ENCODE measurements at places on chromosomes 5 and 9.

DNA sequence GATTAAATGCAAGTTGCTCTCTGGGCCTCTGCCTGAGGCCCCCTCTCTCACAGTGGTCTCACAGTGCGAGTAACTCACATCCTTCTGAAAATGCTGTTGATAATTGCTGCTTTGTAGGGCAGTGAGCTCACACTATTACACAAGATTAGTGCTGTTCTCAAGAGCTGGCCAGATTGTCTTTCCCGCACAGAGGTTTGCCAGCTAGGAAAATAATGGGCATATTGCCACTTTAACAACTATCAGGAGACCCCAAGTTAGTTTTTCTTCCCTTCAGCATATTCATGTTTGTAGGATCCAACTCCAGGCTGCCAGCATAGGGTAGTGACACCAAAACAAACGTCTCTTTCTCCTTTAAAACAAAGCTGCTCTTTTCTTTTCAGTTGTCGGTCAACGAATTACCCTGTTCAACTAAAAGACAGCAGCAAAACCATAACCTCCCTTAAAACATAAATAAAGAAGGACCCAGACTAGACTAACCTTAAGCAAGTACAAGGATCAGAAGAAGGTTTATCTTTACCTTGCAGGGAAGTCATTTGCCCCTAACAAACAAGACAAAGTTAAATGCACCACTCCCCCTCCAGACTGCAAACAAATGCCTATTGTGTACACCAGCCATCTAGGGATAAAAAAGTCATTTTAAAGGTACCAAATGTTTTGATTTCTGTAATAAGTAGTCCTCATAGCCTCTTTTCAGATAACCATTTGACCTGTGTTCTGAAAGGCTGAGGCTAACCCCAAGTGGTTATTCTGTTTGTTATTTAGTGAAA, 91.4 kb downstream of the VCAN start:
- no peak for DNase-seq

DNA sequence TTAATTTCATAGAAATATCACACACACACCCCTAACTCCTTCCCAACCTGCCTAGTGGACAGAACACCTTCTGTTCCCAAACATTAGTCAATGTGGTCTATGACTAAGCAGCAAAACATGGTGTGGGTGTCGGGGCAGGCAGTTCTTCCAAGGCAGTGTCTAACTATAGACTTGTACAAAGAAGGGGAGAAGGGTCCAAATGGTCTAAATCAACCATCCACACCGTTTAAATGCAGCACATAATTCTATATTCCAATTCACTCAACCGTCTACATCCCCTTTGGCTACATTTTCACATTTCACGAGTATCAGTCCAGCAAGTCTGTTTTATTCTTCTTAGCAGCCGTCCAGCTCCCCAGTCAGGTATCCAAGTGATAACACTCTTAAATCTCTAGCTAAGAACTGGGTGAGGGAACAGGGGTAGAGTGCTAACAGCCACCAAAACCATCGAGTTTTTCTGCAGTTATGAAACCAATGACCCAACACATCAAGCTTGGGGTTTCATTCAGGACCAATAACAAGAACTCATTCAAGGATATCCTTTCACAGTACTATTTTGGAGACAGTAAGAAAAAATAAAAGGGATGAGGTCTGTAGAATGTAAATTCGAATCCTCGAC, 3.3 kb downstream of the ZNF608 start:
- no peak for DNase-seq

GRCh38 chr5:56316299-56316994, 83.3 kb upstream of the ANKRD55 start:
- no peak for DNase-seq

DNA sequence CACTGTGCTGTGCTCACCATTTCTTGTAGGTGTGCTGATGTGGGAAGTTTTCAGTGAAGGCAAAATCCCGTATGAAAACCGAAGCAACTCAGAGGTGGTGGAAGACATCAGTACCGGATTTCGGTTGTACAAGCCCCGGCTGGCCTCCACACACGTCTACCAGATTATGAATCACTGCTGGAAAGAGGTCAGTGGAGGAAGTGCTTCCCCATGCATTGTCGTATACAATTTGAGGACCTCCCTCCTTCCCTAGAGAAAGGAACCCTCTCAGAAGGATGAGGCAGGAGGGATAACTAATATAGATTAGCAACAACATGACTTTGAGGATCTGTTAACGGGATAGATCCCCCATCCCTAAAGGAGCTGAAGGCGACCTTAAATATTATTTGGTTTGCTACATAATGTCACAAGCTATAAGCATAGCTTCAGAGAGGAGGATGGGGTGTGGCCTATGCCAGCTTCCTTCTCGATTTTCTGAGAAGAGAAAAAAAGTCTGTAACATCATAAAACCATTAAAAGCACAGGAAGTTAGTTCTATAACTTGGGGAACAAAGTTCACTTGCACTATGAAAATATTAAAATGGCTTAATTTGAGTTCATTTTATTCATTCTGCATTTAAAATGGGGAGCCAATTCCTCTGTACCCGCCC, 17.0 kb upstream of the CYFIP2 start:
- DNase-seq: no peak

DNA sequence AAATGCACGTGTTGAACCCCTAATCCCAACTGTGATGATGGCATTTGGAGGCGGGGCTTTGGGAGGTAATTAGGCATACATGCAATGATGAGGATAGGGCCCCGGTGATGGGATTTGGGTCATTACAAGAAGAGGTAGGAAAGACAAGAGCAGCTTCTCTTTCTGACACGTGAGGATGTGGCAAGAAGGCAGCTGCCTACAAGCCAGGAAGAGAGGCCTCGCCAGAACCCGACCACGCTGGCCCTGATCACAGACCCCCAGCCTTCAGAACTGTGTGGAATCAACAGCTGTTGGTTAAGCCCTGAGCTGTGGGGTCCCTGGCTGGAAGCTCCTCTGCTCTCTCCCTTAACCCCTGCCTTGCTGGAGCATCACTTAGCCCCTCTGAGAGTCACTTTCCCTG, 57.5 kb downstream of the COL23A1 start:
- no peak for DNase-seq

GRCh38 chr5:146273109-146273508, 65.5 kb upstream of the POU4F3 start:
- no peak for DNase-seq

GRCh38 chr9:127445851-127446712, 5.1 kb downstream of the RPL12 start:
- DNase-seq: no peak

DNA sequence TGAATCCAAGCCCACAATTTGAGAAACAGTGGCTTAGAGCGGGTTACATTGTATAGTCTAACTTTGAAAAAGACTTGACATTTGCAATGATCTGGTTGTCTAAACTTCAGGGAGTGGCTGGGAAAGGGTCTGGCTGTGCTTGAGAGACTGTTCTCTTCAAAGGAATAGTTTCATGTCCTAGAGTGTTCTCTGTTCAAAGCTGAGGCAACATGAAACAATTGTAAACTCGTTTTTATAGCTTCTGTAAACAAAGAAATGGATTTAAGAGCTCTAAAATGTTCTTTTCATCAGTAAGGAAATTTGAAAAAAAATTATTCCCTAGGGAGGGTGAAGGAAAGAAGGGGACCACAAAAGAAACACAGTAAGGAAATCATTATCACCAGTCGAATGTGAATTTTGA, 41.6 kb downstream of the FOCAD start:
- DNase-seq: no peak

- DNase-seq: no peak
Observed at GRCh38 chr5:87392170-87392569, 20.6 kb downstream of the CCNH start.

GRCh38 chr5:44945743-44946142, 137.0 kb downstream of the MRPS30 start:
- no peak for DNase-seq

- DNase-seq: no peak
Observed at GRCh38 chr9:6758248-6758497, 400 bp downstream of the KDM4C start.

DNA sequence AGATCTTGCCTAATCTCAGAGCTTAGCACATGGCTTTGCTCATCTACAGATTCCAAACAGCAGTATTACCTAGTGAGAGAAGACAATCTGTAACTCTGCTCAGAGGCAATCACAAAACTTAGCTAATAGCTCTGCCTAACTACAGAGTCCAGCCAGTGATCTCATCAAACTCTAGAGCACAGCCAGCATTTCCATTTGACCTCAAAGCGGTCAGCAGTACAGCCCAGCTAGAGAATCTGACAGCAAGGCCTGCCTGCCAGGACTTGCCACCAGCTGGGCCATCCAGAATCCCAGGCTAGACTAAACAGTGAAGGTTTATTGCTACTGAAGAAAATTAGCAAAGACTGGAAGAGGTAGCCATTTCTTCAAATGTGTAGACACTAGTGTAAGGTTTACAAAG, 217.9 kb upstream of the VLDLR start:
- no peak for DNase-seq

GRCh38 chr9:97855486-97855875, 2.5 kb downstream of the FOXE1 start:
- DNase-seq: no peak

GRCh38 chr5:161924270-161924669, 76.3 kb downstream of the GABRA1 start:
- DNase-seq: no peak

DNA sequence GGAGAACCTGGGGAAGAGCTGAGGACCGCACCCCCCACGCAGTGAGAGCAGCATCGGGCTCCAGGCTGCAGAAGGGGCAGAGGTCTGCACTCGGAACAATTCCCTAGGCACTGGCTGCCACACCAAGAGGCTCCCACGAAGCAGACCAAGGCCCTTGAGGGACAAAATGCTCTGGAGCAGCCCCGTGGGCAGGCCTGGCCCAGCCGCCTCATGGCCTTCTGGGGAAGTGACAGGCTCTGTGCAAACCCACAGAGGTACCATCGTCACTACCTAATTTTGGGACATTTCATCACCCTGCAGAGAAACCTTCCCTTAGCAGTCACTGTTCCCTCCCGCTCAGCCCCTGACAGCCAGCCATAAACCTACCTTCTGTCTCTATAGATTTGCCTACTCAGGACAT, 15.9 kb downstream of the FBXW5 start:
- DNase-seq: no peak

GRCh38 chr5:32255540-32255900, 57.2 kb downstream of the MTMR12 start:
- no peak for DNase-seq

GRCh38 chr5:93722588-93722987, 18.8 kb downstream of the POU5F2 start:
- DNase-seq: no peak

DNA sequence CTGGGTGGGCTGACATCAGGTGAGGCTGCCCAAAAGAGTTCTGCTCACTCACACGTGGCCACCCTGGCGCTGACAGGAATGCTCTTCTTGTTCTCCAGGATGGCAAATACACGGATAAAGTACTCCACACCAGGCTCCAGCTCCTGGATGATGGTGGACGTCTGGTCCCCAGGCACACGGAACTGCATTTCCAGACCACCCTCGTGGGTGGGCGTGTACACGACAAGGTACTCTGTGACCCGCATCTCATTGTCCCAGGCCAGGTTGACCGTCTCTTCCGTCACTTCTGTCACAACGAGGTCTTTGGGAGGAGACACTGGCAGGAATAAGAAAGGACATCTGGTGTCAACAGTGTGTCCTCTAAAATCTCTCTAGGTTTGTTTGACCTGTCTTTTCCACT, 33.8 kb downstream of the TNC start:
- no peak for DNase-seq

GRCh38 chr5:74185599-74185998, 454.9 kb downstream of the ENC1 start:
- no peak for DNase-seq

GRCh38 chr5:17216176-17216973, 1.1 kb upstream of the BASP1 start:
- DNase-seq: no peak

GRCh38 chr9:79809316-79809876, 237.6 kb downstream of the TLE4 start:
- no peak for DNase-seq

- no peak for DNase-seq
Observed at GRCh38 chr9:110769667-110770066, 101.1 kb downstream of the MUSK start.

GRCh38 chr9:104992659-104993058, 64.7 kb upstream of the ABCA1 start:
- no peak for DNase-seq

DNA sequence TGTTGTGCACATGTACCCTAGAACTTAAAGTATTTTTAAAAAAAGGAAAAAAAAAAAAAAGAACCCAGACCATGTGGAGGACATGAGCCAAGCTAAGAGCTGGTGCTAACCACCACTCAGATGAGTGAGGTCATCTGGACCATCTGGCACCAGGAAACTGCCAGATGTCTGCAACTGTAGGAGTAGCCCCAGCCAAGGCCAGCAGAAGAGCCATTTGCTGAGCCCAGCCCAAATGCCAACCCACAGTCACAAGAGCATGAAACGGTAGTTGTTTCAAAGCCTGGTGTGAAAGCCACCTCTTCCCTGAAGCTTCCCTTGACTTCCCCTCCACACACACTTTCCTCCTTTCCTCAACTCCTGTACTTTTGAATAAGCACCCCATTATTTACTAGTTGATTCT, 69.2 kb upstream of the FCN1 start:
- no peak for DNase-seq

DNA sequence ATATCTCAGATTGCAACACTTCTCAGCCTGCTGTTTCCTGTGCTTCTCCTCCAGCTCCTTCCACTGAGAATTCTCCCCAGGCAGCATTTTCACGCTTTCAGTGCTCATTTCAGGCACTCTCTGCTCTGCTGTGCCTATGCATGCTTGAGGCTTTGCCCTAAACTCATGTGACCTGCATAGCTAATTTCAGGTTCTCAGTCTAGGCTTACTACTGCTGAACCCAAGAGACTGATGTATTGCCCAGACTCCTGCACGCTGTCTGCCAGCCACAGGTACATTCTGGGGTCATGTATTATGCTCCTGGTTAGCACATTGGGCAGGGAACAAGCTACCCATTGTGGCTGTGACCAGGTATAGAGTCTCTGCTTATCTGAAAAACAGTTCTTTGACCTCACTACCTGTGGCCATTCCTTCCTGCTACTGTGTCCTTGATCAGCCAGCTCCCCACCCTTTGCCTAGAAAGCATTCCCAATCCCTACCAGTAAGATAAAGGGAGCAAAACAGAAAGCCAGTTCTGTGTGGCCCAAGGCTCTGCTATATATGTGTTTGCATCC, 34.7 kb downstream of the PIP5K1B start:
- DNase-seq: no peak

GRCh38 chr5:22319798-22320197, 533.3 kb downstream of the CDH12 start:
- DNase-seq: no peak

- no peak for DNase-seq
Observed at GRCh38 chr5:60386436-60387050, 313.4 kb downstream of the DEPDC1B start.

DNA sequence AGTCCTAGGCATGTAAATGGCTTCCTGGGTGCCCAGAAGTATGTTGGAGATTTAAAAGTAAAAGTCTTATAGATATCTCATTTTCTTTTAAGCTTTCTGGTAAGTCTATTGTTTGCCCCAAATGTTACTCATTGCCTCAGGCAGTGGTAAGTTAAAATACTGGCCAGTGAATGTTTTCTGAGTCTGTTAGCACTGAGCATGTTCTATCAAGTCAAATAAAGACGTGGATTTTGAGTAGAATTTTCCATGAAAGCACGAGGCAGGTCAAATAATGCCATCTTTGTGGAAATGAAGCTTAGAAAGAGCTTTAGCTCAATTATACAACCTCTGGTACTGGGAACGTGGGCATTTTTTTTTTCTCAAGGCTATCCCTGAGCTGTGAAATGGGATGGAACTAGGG, 651.3 kb upstream of the ACO1 start:
- no peak for DNase-seq

- DNase-seq: no peak
Observed at GRCh38 chr9:76321195-76321828, 72.9 kb downstream of the RFK start.

Measured in GOT3 (cell line).